Muscle of leg (tissue), 16 donors: ENCODE measurements at places on chromosomes 3 and 15. TPM values are rescaled to one million over a fixed set of nuclear protein-coding genes. Genes with fewer than 3 reads are reported as not detected.

GRCh38 chr3:173945170-173945569 is 547.6 kb downstream of the NLGN1 start:
- H3K4me1 ChIP-seq = no peaks in the 10 kb centered on the region
- no peaks in the 10 kb centered on the region for H3K27me3 ChIP-seq
- H3K4me3 ChIP-seq = no peak overlapping the region
- no peaks in the 10 kb centered on the region for H3K36me3 ChIP-seq
- no peak for DNase-seq

Gene SEMA5B
- total RNA-seq = 17.7 TPM

- no peak overlapping the region for H3K27ac ChIP-seq
- no peaks in the 10 kb centered on the region for H3K27me3 ChIP-seq
- H3K4me3 ChIP-seq = no peak overlapping the region
- DNase-seq = no peak
Measured at GRCh38 chr3:14905055-14905657, 42.2 kb upstream of the NR2C2 start.

Gene ABHD17C
- 2.2 TPM for total RNA-seq

- peaks cover 20% of the 10 kb centered on the region for H3K27me3 ChIP-seq
- no peak for DNase-seq
- H3K36me3 ChIP-seq = no peaks in the 10 kb centered on the region
- no peak overlapping the region for H3K27ac ChIP-seq
- H3K4me3 ChIP-seq = no peak overlapping the region
Measured at GRCh38 chr3:50154476-50154839, 666 bp upstream of the SEMA3F start.

DNA sequence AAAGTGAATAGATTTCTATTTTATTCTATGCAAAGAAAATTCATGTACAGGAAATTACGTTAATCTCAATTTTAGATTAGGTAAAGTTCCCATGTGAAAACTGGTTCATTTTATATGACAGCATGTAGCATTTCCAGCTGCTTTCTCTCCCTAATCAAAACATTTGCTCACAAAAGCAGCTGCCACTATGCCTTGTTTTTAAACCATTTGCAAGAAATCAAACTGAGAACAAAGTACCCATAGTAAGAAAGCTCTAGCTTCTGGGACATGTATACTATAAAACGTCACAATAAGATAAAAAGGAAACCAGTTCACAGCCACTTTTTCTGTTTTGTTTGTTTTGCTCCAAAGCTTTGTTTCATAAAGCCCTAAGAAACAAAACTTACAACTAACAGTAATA is 5.0 kb upstream of the CRYBG3 start:
- H3K27me3 ChIP-seq = peaks cover 3% of the 10 kb centered on the region
- no peaks in the 10 kb centered on the region for H3K36me3 ChIP-seq
- H3K4me1 ChIP-seq = peaks cover 2% of the 10 kb centered on the region
- DNase-seq = no peak
- H3K27ac ChIP-seq = no peak overlapping the region

- H3K36me3 ChIP-seq = no peaks in the 10 kb centered on the region
- no peaks in the 10 kb centered on the region for H3K27me3 ChIP-seq
- H3K27ac ChIP-seq = no peak overlapping the region
- H3K4me3 ChIP-seq = no peak overlapping the region
- no peaks in the 10 kb centered on the region for H3K4me1 ChIP-seq
Measured at GRCh38 chr3:22121068-22121701, 370.2 kb upstream of the ZNF385D start.

Gene CNTN3
- total RNA-seq = 9.8 TPM

Gene FSD2
- total RNA-seq = 44.4 TPM

GRCh38 chr3:12138044-12138443 is 20.7 kb downstream of the TIMP4 start:
- H3K27ac ChIP-seq = no peak overlapping the region
- no peaks in the 10 kb centered on the region for H3K36me3 ChIP-seq
- peaks cover 14% of the 10 kb centered on the region for H3K4me1 ChIP-seq

Gene CAMP
- total RNA-seq = 0.49 TPM

GRCh38 chr3:131007782-131008181 is 18.8 kb downstream of the ASTE1 start:
- DNase-seq = no peak
- no peaks in the 10 kb centered on the region for H3K4me1 ChIP-seq
- H3K27me3 ChIP-seq = no peaks in the 10 kb centered on the region
- H3K27ac ChIP-seq = no peak overlapping the region
- H3K4me3 ChIP-seq = no peak overlapping the region
- peaks cover 31% of the 10 kb centered on the region for H3K36me3 ChIP-seq

GRCh38 chr15:73156431-73157191 is 104.3 kb downstream of the NEO1 start:
- H3K4me1 ChIP-seq = peaks cover 3% of the 10 kb centered on the region
- no peak overlapping the region for H3K27ac ChIP-seq
- H3K4me3 ChIP-seq = no peak overlapping the region
- no peak for DNase-seq

DNA sequence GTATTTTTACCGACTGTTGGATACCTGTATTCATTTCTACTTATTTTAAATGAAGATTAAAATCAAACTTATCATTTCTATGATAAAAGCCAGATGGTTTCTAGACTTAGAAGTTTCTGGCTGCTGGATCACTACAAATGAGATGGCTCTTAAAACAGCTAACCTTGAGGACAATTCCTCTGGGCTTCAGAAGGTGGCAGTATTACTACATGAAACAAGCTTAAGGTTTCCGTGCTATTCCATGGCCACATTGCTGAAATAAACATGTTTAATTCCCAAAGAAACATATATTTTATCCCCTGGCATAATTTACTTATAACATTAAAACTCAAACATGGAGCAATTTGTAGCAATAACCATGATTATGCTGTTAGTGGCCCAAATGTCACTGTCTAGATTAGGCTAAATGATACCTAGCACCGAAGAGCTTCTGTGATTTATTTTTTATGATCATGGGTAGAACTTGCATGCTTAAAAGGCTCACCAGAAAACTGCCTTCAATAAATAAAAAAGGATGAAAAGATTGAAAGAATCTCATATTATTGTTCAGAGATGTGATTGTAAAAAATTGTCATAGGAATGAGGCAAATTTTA is 204.0 kb upstream of the NANOGP8 start:
- no peaks in the 10 kb centered on the region for H3K36me3 ChIP-seq
- no peak overlapping the region for H3K27ac ChIP-seq
- no peaks in the 10 kb centered on the region for H3K27me3 ChIP-seq
- no peaks in the 10 kb centered on the region for H3K4me1 ChIP-seq

- no peak overlapping the region for H3K27ac ChIP-seq
- DNase-seq = no peak
- H3K36me3 ChIP-seq = peaks cover 88% of the 10 kb centered on the region
- H3K4me3 ChIP-seq = no peak overlapping the region
Measured at GRCh38 chr3:14131134-14131533, 6.3 kb downstream of the TMEM43 start.

- DNase-seq = no peak
- H3K4me3 ChIP-seq = no peak overlapping the region
- no peaks in the 10 kb centered on the region for H3K36me3 ChIP-seq
- no peaks in the 10 kb centered on the region for H3K27me3 ChIP-seq
- no peak overlapping the region for H3K27ac ChIP-seq
- no peaks in the 10 kb centered on the region for H3K4me1 ChIP-seq
Measured at GRCh38 chr3:165859061-165859460, 21.8 kb upstream of the BCHE start.

DNA sequence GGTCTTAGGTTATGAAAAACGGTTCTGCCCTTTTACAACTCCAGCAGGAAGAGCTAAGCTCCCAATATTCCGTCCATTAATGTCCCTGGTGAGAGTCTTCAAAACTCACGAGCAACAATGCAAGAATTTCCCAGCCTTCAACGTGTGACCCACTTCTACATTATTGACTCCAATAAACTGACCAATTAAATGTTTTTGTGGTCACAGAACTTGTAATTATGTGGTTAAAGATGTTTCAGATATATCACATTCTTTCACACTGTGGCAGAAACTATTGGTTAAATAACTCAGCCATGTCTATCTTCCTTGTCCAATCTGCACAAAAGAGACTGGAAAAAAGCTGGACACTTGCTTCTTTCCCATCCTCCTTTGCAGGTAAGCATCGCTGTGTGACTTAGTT is 286.6 kb upstream of the ADAMTS9 start:
- no peaks in the 10 kb centered on the region for H3K27me3 ChIP-seq
- peaks cover 2% of the 10 kb centered on the region for H3K4me1 ChIP-seq
- H3K27ac ChIP-seq = no peak overlapping the region
- H3K4me3 ChIP-seq = no peak overlapping the region
